ENCODE measurements at places on chromosomes 5 and 9.

DNA sequence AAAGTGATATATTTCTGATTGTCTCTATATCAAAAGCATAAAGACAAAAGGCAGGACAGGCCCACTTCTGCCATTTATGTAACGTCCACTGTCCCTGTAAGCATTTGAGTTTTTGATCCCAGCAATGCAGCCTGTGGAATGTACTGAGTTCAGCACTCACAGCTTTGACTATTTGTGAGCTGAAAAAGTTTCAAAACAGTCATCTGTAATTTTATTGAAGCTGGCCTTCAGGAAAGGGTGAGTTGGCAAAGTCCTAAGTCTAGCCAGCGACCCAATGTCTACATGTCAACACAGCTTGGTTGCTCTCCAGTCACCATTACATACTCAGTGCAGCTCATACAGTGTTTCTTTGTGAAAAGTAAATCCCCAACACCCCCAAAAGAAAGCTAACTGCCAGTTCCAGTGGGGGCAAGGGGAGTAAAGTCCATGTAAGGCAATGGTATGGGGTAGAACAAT lies 9.7 kb downstream of the LIFR start:
- DNase-seq = no peak

DNA sequence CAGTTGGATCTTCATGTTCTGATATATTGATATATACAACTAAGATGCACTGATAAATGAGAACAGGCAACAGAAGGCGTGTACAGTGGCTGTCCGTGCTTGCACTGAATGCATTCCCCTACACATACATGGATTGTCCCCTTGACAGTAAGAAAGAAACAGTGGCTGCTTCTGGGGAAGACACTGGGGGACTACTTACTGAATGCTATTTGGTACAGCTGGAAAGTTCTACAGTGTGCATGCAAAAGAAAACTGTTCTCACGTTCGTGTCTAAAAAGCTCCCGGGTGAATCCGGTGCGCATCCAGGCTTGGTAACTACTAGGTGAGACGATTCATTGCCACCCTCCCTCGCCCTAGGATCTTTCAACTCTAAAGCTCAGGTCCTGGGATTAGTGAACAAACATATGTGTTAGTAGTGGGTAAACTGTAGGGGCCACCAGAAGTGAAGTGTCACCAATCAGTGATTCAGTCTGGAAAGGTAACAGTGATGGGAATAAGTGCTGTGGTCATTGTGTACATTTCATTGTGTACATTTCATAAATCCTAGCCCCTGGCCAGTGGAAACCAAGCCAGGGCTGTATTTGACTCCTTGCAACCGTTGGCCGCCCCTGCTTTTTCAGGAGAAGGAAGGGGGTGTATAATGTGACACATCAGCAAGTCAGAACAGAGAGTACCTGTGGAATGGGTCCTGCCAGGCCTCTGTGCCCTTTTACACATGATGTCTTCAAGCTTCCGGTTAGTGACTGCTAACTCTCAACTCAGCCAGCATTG lies 46.3 kb upstream of the BOD1 start:
- no peak for DNase-seq

DNA sequence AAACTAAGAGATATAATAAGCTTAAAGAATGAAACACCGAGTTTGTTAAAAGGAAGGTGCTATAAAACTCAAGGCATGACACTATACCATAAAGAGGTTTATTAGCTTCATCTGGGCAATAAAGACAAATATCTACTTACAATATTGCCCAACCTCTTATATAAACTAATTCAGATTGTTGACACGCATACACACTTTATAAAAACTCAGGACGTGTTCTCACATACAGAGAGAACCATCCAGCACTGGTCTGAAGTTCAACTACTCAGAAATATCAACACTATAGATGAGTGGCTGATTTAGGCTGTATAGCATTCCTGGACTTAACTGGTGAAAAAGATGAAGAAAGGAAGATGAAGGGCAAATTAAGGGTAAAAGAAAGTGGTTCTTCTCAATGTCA lies 81.2 kb downstream of the FRMD3 start:
- no peak for DNase-seq

DNA sequence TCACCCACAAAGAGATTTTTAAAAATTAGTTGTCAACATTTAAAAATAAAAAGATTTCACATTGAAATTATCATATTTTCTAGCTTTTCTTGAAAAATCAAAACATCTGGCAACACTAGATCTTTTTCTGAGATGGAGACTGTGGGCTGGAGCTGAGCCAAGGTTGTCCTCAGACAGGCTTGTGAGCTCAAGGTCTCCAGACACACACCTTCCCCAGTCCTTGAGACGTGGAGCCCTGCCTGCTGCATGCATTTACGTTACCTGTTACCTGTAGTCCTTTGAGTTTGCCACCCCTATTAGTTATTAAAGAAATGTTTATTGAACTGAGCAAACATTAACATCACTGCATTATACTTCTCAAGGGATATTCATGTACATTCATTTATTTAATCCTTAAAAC lies 87.5 kb upstream of the TLE1 start:
- no peak for DNase-seq

GRCh38 chr5:61687371-61687770 lies 355.3 kb downstream of the ZSWIM6 start:
- no peak for DNase-seq

DNA sequence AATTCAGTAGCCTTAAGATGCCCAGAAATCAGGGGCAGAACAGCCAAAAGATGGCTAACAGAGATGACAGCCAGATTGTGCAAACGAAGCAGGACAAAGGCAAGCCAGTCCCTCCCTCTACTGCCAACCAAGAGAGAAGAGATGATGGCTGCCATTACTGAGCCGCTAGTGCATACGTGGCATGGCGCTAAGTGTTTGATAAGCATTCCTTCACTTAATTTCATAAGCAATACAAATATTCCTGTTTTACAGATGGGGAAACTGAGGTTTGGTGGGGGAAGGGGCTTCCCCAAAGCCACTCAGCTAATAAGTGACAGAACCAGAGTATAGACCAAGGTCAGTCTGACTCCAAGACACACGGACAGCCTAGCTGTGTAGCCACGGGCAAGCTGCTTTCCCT lies 44.1 kb downstream of the STK10 start:
- no peak for DNase-seq

GRCh38 chr9:136439481-136440408 lies at the start of gene INPP5E:
TSS of gene INPP5E (minus strand) at chr9:136439845. CDS start at chr9:136439419, 426 bp downstream.
- DNase-seq = no peak

- peak; percentile 73 for DNase-seq
Observed at GRCh38 chr5:82421119-82421518, 143.0 kb upstream of the RPS23 start.

DNA sequence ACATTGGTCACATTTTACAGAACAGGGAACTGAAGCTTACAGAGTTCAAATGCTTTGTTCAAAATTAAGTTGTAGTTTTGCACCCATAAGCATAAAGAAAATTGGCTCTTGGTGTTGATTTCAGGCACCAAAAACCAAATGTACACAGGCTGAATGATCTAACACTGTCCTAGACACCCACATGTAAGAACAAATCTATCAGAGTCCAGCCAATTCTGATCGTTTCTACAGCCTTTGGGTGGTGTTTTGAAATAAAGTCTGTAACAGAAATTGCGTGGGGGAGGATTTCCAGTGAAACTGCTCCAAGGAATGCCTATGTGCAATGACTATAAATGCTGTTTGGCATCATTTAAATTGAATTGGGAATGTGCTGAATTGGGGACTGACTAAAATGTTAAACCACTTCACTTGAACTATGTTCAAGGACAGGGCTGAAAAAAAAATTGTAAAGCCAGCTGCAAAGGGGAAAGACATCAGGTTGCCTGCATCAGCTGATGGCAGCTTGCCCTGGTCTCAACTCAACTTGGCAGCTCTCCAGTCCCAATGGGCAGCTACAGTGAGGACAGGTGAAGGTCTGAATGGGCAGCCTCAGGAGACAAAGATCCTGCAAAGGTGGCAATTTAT lies 92.2 kb upstream of the TRPC7 start:
- DNase-seq = no peak

- no peak for DNase-seq
Observed at GRCh38 chr5:115875447-115875846, 33.7 kb downstream of the AP3S1 start.

DNA sequence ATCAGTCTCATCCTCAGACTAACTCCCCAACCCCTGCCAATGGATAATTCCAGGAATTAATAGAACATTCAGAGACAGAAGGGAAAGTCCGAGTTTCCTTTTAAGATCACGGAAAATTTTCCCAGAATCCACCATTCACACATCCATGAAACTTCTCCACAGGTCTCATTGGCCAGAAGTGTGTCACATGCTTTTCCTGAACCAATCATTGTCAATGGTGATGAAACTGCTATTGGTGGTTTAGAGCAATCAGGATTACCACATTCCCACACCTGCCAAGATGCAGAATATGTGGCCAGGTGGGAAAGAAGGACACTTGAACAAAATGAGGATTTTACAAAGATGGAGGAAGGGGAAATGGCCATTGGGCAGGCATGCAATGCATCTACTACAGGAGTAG lies 29.3 kb upstream of the SNX2 start:
- no peak for DNase-seq

DNA sequence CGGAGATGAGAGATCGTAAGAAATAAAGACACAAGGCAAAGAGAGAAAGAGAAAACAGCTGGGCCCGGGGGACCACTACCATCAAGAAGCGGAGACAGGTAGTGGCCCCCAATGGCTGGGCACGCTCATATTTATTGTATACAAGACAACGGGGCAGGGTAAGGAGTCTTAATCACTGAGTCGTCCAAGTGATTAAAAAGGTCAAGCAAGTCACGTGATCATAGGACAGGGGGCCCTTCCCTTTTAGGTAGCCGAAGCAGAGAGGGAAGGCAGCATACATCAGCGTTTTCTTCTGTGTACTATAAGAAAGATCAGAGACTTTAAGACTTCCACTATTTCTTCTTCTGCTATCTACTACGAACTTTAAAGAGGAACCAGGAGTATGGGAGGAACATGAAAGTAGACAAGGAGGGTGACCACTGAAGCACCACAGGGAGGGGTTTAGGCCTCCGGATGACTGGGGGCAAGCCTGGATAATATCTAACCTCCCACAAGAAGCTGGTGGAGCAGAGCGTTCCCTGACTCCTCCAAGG lies 24.6 kb upstream of the QSOX2 start:
- DNase-seq = no peak

GRCh38 chr5:114062932-114063867 lies 298.7 kb upstream of the KCNN2 start:
- no peak for DNase-seq

- no peak for DNase-seq
Observed at GRCh38 chr5:14167211-14167845, 24.2 kb downstream of the TRIO start.

DNA sequence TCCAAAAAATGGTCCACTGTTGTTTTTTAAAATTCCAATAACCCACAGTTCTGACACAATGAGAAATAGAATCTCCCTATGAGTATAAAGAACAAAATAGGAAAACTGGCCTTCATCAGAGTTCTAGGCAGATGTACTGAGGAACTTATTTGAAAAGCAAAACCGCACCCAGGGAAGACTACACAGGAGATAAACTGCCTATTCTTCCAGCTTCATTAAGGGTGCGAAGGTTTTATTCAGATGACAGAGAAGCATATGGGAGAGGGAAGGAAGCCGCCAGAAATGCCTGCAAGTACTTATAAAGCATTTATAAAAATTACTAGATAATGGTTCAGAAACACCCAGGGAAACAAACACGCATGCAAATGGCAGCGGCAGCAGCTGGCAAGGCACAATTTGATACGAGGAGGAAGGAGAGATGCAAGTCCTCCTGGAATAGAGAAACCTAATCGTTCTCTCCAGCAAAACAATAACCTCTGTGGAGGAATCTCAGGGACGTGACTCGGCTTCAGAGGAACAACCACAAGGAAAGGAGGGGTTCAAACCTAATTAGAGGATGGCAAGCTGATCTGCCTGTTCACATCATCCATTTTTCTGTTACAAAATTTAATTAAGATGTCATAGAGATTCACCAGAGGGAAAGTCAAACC lies 9.0 kb downstream of the TTLL11 start:
- DNase-seq = no peak

DNA sequence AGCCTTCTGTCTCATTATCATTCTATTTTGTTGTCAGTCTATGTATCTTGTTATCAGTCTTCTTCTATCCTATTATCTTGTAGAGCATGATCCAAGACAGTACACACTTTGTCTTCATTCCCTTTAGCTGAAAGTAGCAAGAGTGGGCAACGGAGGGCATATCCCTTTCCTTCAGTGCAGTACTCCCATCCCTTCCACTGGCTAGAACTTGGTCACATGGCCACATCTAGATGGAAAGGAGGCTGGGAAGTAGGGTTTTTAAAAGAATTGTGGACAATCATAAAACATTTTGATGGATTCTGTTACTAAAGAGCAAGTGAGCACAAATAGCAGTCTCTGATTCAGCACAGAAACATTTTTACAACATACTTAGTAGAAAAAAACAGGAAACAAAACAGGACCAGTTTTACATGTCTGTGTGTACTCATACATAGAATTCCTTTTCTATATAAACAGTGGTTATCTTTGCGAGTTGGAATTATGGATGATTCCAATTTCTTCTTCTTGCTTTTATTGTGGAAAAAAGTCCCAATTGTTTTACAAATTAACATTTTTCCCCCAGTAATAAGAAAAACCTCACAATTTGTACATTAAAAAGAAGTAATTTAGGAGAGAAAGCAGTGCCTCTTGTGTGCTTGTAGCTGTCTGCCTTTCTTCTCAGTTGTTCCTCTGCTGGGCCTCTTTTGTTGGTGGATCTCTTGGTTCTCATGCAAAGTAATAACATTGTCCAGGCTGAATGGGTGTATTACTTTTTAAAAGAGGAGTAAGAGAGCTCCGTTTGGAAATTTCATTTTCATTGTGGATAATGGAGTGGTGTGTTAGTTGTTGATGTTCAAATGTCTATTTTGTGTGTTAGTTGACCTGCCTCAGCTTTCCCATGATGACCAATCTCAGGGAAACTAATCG lies 410.9 kb upstream of the TRPC7 start:
- no peak for DNase-seq

GRCh38 chr9:94852373-94852772 lies 125.9 kb downstream of the AOPEP start:
- no peak for DNase-seq

DNA sequence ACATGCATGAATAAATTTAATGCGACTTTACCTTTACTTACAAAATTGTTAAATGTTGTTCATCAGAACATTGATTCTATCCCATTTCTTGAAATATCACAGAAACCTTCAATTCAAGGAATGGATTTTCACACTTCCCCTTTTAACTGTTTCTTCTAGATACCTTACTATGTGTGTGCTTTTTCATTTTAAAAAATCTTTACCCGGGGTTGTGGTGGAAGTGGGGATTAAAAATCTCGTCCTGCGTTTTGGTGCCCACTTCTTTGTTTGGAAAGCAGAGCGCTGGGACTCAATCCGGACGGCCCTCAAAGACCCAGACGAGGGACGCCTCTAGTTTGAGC lies 5.8 kb upstream of the MEF2C start:
- no peak for DNase-seq

DNA sequence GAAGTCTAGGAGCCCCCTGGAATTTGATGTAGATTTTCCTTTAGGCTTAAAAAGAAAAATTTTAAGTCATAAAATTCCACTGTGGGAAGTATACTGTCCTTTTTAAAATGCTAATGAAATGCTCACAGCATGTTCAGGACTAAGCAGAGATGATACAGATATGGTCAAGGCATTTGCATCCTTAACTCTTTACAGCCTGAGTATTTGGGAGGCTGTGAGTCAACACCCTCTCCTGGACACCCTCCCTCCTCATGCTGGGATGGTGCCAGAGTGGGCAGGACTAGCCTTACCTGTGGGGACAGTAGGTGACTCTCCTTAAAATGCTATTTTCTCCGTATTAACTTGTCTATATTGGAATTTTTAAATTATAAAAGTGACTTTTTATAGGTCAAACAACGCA lies 197.4 kb upstream of the ELL2 start:
- DNase-seq = no peak

GRCh38 chr9:109910671-109911518 lies 130.9 kb downstream of the PALM2AKAP2 start:
- no peak for DNase-seq

Measured in keratinocyte (primary cell).